Naive thymus-derived CD8-positive, alpha-beta T cell (primary cell): ENCODE measurements at places on chromosomes 4 and X. TPM values are rescaled to one million over a fixed set of nuclear protein-coding genes. Genes with fewer than 3 reads are reported as not detected.

The LRAT gene
- polyA plus RNA-seq = not detected

The RAB9B gene
- polyA plus RNA-seq = not detected

The PFKFB1 gene
- polyA plus RNA-seq = 0.31 TPM

The TMEM154 gene
- polyA plus RNA-seq = 30.8 TPM

The AFM gene
- not detected for polyA plus RNA-seq

The SAGE1 gene
- polyA plus RNA-seq = not detected

The TMEM144 gene
- not detected for polyA plus RNA-seq

The CXCL8 gene
- 0.09 TPM for polyA plus RNA-seq

The KCNIP4 gene
- polyA plus RNA-seq = not detected

The XIAP gene
- 8.1 TPM for polyA plus RNA-seq

The ANKRD50 gene
- 0.15 TPM for polyA plus RNA-seq

The SOWAHD gene
- polyA plus RNA-seq = 1.1 TPM
